Endothelial cell of umbilical vein (primary cell): ENCODE measurements at places on chromosomes 1 and 21. TPM values are rescaled to one million over a fixed set of nuclear protein-coding genes. Genes with fewer than 3 reads are reported as not detected.

IFNAR2 gene
- total RNA-seq = 37.0 and 42.1 TPM in 2 replicates

HPDL gene
- total RNA-seq = 5.6 and 5.9 TPM in 2 replicates

CD1B gene
- total RNA-seq = not detected in 2 replicates

TRAF5 gene
- 17.0 and 17.6 TPM in 2 replicates for total RNA-seq

IL12RB2 gene
- total RNA-seq = 0.42 and 0.48 TPM in 2 replicates

TCHHL1 gene
- not detected in 2 replicates for total RNA-seq

ADORA3 gene
- 0.31 TPM in 1 of 2 replicates, not detected in the other for total RNA-seq

AK4 gene
- 5.6 and 7.0 TPM in 2 replicates for total RNA-seq

CD84 gene
- not detected in 2 replicates for total RNA-seq

SSBP3 gene
- 49.5 and 59.4 TPM in 2 replicates for total RNA-seq

EIF2D gene
- 47.6 and 48.0 TPM in 2 replicates for total RNA-seq

RNASEL gene
- total RNA-seq = 1.3 and 1.9 TPM in 2 replicates

PCP4L1 gene
- not detected in 2 replicates for total RNA-seq

CACNA1S gene
- not detected in 2 replicates for total RNA-seq

SLC1A7 gene
- total RNA-seq = not detected in 2 replicates

UBE2U gene
- not detected in 2 replicates for total RNA-seq

CYP4A11 gene
- total RNA-seq = not detected in 2 replicates

S100B gene
- not detected in 2 replicates for total RNA-seq

RXRG gene
- total RNA-seq = not detected in 2 replicates

ACTN2 gene
- total RNA-seq = 0.28 and 0.55 TPM in 2 replicates

CD244 gene
- not detected in 2 replicates for total RNA-seq

CBR3 gene
- 10.8 and 13.3 TPM in 2 replicates for total RNA-seq

DPYD gene
- 15.1 and 17.9 TPM in 2 replicates for total RNA-seq

LYST gene
- 8.9 and 9.6 TPM in 2 replicates for total RNA-seq

FCRL1 gene
- not detected in 2 replicates for total RNA-seq

EVA1C gene
- total RNA-seq = 31.7 and 38.6 TPM in 2 replicates

NOS1AP gene
- 3.2 and 5.4 TPM in 2 replicates for total RNA-seq

ELAVL4 gene
- not detected in 2 replicates for total RNA-seq

TINAGL1 gene
- 298 and 312 TPM in 2 replicates for total RNA-seq

DNM3 gene
- total RNA-seq = 2.5 and 3.6 TPM in 2 replicates

KIAA0040 gene
- 10.9 and 21.5 TPM in 2 replicates for total RNA-seq

KANK4 gene
- total RNA-seq = not detected in 2 replicates

BTBD8 gene
- 1.5 and 1.7 TPM in 2 replicates for total RNA-seq

MPZ gene
- total RNA-seq = 1.3 and 2.0 TPM in 2 replicates

EDARADD gene
- not detected in 2 replicates for total RNA-seq

RGSL1 gene
- not detected in 2 replicates for total RNA-seq

PIGP gene
- 11.4 and 12.5 TPM in 2 replicates for total RNA-seq

HSPB7 gene
- total RNA-seq = not detected in 2 replicates

ILDR2 gene
- total RNA-seq = not detected in 2 replicates

RGS7 gene
- total RNA-seq = 0.44 and 1.2 TPM in 2 replicates

TFF2 gene
- not detected in 2 replicates for total RNA-seq

GJC2 gene
- 0.90 and 1.2 TPM in 2 replicates for total RNA-seq

LCE1D gene
- total RNA-seq = not detected in 2 replicates

FCAMR gene
- not detected in 2 replicates for total RNA-seq

FAM72B gene
- total RNA-seq = 4.3 and 6.5 TPM in 2 replicates

LRRC8C gene
- total RNA-seq = 40.6 and 51.5 TPM in 2 replicates

MMP23B gene
- total RNA-seq = 5.3 TPM in 1 of 2 replicates, not detected in the other

GTF2B gene
- 18.0 and 19.8 TPM in 2 replicates for total RNA-seq
